ENCODE measurements at places on chromosomes 13 and 19.

- DNase-seq = no peak
Measured at GRCh38 chr13:104779311-104779993, 1713.2 kb upstream of the SLC10A2 start.

DNA sequence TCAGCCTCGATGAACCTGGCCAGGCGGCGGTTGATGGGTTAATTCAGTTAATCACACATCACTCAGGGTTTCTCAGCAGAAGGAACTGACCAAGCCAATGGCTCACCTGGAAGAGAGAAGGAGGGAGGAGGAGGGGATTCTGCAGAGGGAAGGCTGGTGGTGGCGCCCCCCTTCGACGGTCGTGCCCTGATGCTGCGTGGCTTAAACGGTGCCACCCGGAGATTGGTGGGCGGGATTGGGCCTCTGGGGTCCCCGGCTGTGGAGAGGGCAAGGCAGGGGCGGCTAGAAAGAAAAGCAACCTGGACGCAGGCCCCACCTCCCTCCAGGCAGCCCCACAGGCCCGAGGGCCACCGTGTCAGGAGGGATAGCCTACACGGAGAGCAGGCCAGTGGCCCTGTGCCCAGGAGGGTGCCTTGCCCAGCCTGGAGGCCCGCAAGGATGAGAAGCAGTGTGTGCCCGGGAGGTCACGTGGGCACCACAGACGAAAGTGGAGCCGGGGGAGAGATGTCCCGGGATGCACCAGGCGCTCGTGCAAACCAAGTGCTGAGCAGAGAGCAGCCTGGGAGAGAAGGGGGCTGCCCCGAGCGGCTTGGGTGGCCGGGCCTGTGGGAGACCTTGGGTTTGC lies 16.0 kb downstream of the CSNK1G2 start:
- DNase-seq = no peak

- DNase-seq = no peak
Measured at GRCh38 chr19:1646659-1647453, 5.6 kb downstream of the TCF3 start.

DNA sequence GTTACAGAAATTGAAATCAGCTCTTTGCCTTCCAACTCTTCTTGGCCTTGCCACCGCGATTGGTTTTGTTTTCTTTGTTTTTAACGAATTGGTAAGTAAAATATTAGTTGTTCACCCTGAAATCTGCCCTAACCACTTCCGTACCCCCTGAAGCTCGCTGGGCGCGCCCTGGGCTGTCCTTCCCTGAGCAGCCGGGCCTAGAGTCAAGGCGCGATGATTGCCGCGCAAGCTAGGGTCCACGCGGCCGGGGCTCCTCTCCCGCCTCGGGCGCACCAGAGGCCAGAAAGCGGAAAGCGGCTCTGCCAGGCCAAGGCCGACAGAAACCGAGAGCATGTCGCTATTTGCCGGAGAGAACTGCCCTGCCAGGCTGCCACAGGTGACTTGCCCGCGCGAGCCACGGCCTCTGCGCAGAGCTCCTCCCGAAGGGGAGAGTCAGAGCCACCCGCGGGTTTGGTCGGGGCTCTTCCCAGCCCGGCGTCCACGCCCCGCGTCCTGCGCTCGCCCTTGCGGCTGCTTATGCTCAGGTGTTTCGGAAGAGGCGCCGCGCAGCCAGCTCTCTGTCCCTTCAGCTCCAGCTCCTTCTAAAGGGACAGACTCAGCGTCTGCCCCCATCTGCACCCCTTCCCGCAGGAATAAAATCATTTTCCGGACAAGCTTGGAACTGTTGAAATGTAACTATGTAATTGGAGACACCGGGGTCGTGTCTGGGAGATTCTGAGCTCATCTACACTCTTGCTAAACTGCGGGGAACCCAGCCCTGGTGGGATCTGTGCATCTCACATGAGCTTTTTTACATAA lies 6.6 kb upstream of the CDX2 start:
- DNase-seq = no peak

- no peak for DNase-seq
Measured at GRCh38 chr13:102131246-102131645, 270.6 kb downstream of the FGF14 start.

DNA sequence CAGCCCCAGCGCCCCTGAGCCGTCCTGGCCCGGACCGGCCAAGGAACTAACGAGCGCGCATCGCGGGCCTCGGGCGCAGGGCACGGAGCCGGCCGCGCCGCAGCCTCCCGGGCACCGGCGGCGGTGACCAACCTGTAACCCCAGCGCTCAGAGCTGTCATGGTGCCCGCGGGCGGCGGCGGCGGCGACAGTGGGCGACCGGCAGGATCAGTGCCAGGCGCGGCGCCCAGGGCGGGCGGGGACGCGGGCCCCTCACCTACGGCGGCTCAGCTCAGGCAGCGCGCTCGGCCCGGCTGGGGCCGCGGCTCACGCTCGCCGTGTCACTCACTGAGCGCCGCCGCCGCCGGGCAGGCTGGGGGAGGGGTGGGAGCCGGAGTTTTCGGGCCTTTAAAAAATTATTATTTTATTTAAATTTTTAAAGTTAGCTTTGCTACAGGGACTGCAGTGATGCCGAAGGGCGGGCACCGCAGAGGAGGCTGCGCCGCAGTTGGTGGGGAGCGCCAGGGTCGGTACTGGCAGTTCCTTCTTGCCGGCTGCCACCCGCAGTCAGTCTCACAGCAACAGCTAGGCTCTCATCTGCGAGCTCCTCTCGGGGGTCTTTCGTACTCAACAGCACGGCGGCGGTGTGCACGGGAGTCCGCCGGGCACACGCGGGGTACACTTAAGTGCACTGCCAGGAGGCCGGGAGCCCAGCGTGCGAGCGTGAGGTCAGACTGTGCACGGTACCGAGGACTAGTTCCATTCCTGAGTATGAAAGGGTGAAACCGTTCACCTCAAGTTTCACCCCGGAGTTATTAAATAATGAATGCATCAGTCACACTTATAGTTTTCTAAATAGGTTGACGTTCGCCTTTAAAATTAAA lies at the start of gene NALCN:
Gene NALCN, minus strand, starts transcription at position 328 of the 862 bp plus-strand sequence. CDS start 17,382 bp downstream, outside the sequence.
- DNase-seq = no peak

GRCh38 chr13:32590266-32590665 lies 4.0 kb downstream of the PDS5B start:
- no peak for DNase-seq

DNA sequence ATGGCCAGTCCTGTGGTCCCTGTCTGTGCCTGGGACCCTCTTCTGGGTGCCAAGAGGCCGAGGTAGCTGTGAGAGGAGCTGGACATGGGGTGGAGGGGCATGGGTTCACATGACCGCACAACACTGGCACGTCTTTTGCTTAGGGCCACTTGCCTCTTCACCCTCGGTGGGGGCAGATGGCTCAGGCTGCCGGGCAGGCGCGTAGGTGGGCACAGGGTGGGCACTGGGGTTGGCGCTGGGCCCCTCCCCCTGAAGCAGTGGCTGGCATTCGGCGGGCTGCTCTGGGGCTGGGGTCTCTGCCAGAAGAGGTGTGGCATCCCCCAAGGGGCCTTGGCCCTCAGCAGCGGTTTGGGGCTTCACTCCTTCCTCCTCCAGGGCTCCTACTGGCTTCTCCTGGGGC lies 8.4 kb downstream of the PALM3 start:
- DNase-seq = no peak

DNA sequence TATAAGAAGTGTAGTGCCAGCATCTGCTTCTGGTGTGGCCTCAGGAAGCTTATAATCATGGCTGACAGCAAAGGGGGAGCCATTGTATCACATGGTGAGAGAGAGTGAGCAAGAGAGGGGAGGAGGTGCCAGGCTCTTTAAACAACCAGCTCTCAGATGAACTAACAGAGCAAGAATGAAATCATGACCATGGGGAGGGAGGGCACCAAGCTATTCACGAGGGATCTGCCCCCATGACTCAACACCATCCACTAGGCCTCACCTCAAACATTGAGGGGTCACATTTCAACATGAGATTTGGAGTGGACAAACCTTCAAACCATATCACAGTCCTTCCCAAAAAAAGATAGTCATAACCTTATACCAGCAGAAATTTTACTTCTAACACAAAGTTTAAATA lies 174.0 kb downstream of the GPC5 start:
- no peak for DNase-seq

DNA sequence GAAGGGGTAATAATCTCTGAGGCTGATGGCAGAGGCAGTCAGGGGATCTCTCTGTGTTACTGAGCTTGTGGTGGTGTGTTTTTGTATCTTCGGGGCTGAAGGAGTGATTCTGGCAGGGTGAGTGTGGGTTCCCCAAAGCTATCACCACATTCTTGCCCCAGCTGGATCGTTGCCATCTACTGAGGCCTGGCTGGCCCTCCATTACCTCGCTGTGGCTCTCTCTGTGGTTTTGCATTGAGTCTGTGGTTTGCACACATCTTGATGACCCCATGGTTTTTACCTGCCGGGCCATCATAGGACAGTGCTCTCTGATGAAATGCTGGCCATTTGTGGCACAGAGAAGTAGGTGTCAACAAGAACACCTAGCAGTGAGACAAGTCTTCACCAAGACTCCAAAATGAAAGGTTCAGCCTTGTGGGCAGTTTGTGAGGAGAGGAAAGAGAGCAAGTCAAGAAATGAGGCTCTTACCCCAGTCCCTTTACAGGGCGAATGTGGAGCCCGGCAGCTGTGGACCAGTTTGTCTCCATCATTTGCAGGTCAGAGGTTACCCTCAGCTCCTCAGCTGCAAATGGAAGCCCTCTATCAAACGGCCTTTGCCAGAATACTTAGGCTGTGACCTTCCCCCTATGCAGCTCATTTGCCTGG lies 69.0 kb upstream of the NPAS1 start:
- no peak for DNase-seq

- DNase-seq = no peak
Measured at GRCh38 chr13:45472171-45472705, 7.5 kb downstream of the COG3 start.

DNA sequence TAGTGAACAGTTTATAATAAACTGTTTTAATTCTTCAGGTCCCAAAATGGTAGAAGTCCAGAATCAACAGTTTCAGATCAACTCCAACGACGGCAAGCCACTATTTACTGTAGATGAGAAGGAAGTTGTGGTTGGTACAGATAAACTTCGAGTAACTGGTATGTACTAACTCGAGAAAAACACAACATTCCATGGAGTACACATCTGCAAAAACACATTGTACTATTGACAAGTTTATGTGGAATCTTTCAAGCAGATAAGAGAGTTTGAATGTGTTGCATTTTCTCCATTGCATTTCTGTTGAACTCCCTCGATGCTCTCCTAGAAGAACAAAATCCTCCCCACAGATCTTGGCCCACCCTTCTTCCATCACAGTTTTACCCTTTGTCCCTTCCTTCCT lies 98.5 kb downstream of the SGCG start:
- DNase-seq = no peak

- no peak for DNase-seq
Measured at GRCh38 chr13:95647321-95647720, 2.8 kb upstream of the DZIP1 start.

DNA sequence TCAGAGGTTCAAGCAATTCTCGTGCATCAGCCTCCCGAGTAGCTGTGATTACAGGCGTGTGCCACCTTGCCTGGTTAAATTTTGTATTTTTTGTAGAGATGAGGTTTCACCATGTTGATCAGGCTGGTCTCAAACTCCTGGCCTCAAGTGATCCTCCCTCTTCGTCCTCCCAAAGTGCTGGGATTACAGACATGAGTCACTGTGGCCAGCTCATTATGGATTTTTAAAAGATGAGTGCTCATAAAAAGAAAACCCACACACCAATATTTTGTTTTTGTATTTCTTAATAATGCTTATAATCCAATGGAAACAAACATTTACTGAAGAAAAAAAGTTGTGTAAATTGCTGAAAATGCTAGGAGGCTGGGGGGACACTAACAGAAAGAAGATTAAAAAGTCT lies 5.0 kb upstream of the MICU2 start:
- no peak for DNase-seq

DNA sequence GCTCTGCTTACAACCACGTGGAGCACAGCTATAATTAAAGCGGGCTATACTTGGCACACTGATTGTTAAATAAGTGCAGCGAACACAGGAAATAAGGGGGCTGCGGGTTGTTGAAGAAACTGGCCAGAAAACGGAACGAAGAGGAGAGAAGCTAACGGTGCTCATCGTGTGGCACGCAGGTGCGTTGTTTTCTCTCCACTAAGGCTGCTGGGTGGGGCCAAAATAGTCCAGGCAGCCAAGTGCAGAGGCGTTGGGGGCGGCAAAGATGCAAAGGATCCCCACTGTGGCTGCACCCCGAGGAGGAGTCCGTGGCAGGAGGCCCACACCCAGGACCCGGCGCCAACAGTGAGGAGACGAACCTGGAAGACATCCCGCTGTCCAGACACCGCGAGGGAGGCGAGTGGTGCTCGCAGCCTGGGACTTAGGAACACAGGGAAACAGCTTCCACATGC lies 8.1 kb upstream of the ARL11 start:
- peak; percentile 97 for DNase-seq

DNA sequence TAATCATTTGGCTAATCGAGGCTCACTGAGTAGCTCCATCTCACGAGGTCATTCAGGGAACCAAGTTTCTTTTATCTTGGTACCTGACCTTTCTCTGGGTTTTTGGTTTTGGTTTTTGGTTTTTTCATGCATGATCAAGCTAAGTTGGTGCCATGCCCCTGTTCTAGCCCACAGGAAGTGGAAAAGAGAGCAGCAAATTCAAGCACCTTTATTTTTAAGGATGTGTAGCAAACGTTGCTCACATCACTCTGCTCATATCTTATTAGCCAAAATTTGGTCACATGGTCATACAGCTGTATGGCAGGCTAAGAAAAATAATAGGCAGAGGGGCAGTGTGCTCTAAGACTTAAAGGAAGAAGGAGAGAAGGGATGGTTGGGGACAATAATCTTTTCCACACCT lies 593.5 kb downstream of the DIAPH3 start:
- no peak for DNase-seq

- DNase-seq = peak; percentile 91
Measured at GRCh38 chr19:36141039-36141927, 1.4 kb downstream of the CAPNS1 start.

DNA sequence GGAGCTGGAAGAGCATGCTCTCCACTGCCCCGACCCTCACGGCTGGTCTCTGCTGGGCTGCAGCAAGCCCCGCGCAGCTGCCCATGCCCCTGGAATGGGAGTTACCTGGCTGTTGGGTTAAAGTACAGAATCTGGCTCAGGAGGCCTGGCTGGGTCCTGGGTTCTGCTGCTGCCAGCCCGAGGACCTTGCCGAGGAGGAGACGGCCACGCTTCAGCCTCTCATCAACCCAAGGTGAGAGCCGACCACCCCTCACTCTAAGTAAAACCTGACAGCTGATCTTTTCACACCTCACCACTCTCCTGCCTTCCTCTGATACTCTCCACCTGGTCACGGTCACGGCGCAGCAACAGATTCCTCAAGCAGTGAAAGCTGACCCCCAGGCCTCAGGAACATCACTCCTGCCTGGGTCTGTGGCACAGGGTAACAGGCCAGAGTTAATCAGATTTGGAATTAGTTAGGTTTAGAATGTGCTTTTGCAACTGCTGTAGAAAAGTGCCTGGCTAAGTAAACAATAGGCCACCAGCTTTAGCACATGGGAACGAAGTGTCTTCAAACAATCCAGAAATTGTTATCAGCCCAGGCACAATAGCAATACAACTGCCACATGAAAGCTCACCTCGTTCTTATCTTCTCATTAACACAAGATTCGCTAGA lies 20.5 kb downstream of the RAB20 start:
- DNase-seq = no peak

- DNase-seq = no peak
Measured at GRCh38 chr13:51912091-51912490, 50.3 kb downstream of the CCDC70 start.

- DNase-seq = no peak
Measured at GRCh38 chr19:30158893-30159245, 213.3 kb upstream of the ZNF536 start.

- no peak for DNase-seq
Measured at GRCh38 chr19:15374796-15375440, 4.7 kb downstream of the AKAP8 start.
